ENCODE measurements at places on chromosomes 13 and 19.

DNA sequence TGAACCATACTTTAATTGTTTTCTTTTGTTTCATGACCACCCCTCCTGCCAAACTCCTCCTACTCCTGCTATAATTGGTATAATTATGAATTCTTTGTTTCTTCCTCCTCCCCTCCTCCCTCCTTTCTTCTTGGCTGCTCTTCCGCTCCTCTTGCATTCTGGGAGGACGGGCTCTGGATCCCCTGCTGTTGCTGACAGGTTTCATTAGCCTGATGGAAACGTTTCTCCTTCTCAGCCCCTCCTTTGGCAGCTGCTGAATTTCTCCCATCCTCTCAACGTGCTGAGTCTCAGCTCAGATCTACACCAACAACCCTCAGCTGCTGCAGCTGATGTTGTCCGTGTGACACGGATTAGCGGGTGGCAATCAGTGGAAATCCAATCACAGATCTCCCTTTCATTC lies 97.1 kb upstream of the UBAC2 start:
- DNase-seq = no peak

- no peak for DNase-seq
Observed at GRCh38 chr19:47762151-47762550, 16.4 kb upstream of the SELENOW start.

- DNase-seq = no peak
Observed at GRCh38 chr13:26052337-26052736, 521 bp upstream of the SHISA2 start.

DNA sequence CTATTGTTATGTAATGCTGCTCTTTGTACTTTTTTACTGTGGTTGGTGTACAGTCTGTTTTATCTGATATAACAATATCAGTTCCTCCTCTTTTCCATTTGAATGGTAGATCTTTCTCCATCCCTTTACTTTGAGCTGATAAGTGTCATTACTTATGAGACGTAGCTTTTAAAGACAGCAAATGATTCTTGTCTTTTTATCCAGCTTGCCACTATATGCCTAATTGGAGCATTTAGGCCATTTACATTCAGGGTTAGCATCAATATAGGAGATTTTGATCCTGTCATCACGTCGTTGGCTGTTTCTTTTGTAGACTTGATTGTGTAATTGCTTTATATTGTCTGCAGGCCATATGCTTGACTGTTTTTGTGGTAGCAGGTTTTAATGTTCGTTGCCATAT lies 894.2 kb upstream of the ATXN8OS start:
- DNase-seq = no peak

DNA sequence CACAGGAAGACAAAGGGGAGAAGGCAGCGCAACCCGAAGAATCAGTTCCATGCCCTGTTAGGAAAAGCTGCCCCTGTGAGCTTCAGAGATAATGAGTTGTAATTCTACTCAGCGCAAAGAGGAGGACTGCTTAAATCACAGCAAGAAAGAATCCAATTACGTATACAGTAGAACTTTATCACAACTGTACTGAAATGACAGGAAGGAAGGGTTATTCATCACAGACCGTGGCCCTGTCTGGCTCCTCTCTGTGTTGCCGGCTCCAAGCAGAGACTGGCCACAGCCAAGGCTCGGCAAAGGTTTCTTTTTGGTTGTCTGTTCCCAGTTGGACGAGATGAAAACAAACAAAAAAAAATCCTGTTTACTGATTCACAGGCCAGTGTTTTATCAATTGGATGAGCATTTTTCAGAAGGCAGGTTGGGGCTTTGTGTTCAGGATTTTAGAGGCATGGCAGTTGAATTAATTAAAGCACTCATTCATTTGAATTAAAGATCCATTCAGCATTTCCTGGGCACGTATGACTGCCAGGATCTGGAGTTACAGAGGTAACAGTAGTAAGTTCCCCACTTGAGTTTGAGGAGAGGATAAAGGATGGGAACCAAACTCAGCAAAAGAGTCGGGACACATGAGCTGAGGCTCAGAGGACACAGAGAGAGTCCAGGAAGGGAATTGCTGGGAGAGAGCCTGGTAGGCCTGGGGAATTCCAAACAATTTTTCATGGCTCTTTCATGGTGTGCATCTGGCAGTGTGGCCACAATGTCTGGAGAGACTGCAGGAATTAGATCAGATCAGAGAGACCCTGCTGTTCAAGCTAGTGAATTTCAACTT lies 341.0 kb downstream of the DNAJC15 start:
- no peak for DNase-seq

GRCh38 chr13:20461860-20462532 lies 63.7 kb downstream of the CRYL1 start:
- DNase-seq = no peak
